Kasumi-1 (cell line): ENCODE measurements at places on chromosomes 6 and 20.
A peak's percentile ranks its signal among the peaks of the same experiment; 100 is the strongest.

GRCh38 chr6:87736809-87737540 is 34.9 kb upstream of the AKIRIN2 start:
- no peak for DNase-seq

- no peak for DNase-seq
Measured at GRCh38 chr20:23246717-23247664, 103.6 kb upstream of the NXT1 start.

DNA sequence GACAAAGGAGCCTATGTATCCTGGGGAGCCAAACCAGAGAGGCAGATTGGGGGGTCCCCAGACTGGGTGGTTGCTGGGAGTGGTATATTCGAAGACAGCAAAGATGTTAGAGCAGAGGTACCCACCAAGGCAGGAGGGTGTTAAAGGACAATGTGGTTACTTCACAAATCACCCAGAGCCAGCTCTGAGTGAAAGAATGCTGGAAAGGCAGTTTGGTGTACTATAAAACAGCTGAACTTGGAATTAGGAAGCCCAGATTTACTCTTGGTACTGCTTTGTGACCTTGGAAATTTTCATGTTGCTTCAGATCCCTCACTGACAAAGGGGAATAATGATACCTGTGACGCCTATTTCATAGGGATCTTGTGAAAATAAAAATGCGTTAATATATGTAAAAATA is 121.6 kb downstream of the CD164 start:
- no peak for DNase-seq

- no peak for DNase-seq
Measured at GRCh38 chr6:108544606-108545005, 16.1 kb upstream of the FOXO3 start.

DNA sequence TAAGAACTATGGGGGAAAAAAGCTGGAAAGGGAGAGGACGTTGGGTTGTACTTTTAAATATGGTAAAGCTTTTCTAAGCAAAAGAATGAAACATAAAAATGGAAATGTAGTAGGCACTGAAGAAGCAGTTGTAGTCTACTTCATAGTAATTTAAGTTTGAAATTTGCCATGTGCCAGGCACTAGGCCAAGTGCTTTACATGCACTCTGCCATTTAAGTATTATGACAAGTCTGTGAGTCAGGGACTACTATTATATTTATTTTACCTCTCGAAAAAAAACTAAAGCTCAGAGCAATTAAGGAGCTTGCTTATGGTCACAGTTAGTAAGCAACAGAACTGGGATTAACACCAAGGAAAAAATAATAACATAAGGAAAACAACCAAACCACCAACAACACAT is 257.8 kb downstream of the GMDS start:
- no peak for DNase-seq

DNA sequence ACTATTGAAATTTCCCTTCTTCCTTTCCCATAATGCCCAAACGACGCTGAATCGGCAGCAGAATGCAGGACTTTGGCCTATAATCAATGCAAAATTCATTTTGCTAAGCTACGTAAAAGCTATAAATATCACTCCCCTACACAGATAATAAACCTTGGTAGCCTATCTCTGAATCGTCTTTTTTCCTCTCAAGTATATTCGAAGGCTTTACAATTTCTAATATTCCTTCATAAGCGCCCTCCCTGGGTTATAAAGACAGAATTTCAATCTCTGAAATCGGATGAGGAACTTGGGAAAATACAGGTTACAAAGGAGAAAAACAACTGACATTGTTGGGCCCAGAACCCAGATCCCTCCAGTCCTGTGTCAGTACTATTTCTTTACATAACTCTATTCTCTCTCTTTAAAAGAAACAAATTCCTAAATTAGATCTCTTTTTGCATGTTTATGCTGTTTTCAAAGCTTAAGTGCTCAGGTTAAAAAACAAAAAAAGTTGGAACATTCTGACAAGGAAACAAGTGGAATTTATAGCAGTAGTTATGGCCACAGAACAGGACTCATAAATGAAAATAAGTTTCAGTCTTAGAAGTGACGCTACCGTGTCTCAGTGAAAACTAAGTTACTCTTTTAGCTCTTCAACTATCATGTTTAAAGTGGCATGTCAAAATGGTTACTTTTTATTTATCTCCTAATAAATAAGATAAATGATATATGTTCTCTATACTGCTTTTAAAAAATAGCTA is 84.5 kb downstream of the SESN1 start:
- DNase-seq = no peak

DNA sequence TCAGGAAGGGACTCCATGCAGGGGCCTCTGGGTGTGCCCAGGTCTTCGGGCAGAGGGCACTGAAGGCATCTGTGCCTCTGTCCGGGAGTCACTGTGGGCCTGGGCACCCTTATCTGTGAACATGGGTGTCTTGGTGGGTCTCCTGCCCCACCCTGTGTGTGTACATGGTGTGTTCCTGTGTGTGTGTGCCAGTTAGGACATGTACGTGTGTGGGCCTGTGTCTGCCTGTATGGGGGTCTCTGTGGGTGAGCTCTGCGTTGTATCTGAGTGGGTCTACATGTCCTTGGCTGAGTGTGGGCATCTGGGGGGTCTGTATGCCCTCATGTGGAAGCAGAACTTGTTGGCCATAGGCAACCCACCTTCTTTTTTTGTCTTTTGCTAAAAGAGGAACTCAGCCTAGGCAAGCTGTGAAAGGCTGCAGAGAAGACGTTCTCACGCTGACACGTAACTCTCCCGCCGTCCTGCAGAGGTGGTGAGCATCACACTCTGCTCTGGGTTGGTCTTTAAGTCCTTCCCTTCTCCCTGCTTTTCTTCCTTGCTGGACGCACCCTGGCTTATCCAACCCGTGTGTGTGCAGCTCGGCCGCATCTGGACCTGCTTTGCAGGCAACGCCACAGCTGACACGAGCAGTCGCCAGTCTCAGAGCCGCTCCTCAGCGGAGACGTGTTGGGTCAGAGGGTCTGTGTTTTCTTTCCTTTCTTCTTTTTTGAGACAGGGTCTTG is 532 bp upstream of the NPBWR2 start:
- peak; percentile 85 for DNase-seq

DNA sequence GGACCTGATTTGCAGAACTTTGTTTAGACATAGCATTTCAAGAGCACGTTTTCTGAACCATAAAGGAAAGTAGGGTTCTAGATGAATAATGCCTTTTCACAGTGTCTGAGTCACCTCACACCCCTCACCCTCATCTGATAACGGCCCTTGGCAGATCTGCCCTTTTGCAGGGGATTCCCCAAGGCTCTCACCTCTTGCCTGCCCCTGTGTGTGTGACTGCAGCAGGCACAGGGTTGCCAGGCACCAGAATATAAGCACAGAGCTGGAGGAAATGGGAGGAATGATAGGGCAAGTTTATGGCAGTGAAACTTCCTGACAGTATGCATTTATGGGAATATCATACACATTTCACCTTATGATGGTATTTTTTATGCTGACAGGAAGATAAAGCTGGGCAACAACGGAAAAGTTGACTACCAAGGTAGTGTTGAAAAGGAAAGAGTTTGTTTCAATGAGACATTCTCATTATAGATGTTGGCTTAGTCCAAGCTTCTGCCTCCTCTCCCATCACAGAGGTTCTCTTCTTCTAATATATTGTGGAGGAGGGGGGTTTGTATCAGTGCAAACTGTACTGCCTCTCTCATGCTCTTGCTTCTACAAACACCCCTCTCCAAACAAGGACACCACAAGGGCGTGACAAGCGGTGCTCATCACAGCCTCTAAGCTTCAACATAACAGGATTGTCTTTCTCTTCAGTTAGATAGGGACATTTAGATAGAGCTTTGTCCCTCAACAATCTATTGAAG is 101.5 kb upstream of the BACH2 start:
- DNase-seq = no peak

DNA sequence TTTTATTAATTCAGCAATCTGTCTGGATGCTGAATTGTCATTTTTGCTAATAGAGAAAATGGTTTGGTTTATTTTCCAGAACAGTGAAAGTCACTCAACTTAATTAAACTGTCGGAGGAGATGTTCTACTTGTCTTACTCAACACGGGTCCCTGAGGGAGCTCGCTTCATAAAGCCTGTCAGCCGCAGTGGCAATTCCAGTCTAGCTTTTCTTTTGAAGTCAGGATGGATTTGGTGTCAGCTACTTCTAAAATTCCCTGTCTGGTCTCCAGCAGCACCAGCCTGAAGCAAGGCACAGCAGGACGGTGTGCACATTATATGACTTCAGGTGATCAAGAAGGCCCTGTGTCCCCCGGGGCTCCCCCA is 261.5 kb downstream of the SLC24A3 start:
- no peak for DNase-seq

- no peak for DNase-seq
Measured at GRCh38 chr6:109579361-109579760, 96.3 kb upstream of the ZBTB24 start.

- DNase-seq = no peak
Measured at GRCh38 chr20:62355878-62356588, 11.1 kb downstream of the LAMA5 start.

GRCh38 chr6:161736781-161737292 is 463.0 kb upstream of the AGPAT4 start:
- DNase-seq = no peak

- no peak for DNase-seq
Measured at GRCh38 chr6:130307752-130308361, 58.0 kb upstream of the TMEM200A start.

DNA sequence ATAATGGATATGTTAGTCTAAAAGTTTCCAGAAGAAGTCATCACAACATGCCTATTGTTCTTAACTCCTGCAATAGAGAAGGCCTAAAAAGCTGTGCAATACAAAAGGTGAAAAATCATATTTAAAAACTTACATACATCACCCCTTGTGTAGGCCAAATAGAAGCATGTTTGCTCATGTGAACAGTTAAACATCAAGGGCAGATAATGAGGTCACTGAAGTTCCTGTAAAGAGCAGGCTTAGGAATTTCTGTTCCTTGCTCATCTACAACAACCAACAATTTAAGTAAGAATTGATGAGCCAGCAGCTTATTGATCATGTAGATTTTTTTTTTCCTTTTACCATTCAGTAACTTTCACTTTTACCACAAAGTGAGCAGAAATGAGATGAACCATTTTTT is 7.5 kb upstream of the NUP153 start:
- DNase-seq = no peak

- no peak for DNase-seq
Measured at GRCh38 chr20:20903773-20904500, 191.5 kb upstream of the RALGAPA2 start.

- DNase-seq = no peak
Measured at GRCh38 chr6:89436226-89436625, 3.3 kb downstream of the ANKRD6 start.

DNA sequence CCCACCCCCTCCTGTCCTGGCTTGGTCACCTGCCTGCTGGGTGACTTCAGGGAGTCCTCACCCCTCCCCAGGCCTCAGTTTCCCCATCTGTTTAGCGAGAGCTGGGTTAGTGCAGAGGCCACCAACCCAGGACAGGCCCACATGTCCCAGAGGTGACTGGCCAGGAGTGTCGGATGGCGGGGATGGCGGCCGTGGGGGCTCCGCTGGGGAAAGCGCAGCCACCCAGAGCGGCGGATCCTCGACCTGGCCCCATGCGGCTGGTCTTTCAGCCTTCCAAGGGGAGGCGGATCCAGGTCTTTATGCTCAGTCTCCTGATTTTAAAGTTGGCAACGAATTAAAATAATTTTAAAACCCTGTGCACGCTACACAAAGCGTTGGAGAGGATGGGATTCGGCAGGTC is 31.0 kb upstream of the GATA5 start:
- no peak for DNase-seq

DNA sequence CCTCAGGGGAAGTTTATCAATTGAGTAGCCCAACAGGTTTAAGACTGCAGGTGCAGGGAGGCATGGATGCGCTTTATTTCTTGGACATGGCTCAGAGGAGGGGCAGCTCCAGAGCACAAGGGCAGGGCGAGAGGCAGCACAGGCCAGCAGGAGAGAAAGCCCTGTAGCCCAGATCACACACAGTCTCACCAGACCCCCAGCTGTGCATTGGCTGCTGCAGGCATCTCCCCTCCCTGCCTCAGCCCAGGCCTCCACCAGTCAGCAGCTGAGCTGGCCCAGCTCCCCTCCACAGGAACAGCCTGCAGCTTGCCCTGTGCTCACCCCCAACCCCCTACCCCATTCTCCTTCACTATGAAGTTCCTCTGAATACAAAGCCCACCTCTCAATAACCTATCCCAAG is 24.7 kb downstream of the MRPL14 start:
- no peak for DNase-seq

DNA sequence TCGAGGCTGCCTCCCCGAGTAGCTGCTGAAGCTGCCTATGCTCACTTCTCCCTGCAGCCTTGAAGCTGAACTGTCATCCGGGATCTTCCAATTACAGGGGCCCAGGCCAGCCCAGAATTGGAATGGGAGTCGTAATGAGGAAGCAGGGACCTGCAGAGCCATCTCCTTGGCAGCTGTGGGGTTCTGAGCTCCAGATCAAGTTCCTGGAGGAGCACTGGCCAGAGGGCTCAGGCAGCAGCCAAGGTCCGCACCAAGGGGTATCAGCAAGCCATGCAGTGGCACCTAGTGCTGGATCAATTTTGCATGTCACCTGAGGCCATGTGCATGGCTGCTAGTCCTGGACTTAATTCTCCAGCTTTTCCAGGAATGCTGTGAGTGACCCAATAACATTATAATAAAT is 163.2 kb upstream of the TSHZ2 start:
- DNase-seq = no peak

DNA sequence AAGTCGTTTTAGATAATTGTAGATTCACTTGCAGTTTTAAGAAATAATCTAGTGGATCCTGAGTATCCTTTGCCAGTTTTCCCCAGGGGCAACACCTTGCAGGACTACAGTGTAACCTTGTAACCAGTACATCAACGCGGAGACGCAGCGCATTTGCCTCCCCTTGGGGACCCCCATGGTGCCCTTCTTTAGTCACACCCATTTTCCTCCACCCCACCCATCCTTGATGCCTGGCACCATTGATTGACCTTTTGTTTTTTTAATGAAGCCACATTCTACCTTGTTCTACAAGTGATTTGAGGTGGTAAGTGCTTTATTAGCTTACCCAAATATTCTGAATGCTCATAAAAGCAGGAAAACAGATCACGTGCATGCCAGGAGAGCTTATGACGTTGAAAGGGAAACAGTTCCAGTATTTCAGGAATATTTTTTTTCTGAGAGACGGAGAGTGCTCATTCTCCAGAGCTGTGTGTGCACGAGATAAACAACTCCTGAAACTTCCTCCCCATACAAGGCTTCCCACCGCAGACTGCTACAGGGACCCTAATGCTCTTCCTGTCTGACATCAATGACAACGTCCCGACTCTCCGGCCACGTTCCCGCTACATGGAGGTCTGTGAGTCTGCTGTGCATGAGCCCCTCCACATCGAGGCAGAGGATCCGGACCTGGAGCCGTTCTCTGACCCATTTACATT is 35.7 kb downstream of the CDH26 start:
- peak; percentile 58 for DNase-seq

DNA sequence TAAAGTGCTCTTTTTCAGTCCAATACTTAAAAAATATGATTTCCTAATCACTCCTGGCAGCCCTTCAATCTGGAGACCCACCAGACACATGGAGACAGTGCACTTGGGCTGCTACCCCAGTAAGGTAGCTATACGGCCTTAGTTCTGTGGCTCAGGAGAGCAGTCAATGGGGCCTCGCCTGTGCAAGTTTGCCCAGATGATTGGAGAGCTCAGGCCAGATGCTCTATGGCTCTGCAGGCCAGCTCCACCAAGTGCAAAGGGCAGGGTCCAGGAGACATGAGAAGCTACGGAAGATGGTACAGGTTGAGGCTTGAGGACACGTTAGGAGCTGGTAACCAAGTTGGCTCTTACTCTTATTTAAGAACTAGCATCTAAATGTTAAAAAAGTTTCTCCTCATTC is 30.7 kb downstream of the STK38 start:
- DNase-seq = no peak
